Stimulated activated CD8-positive, alpha-beta memory T cell treated with anti-CD3 and anti-CD28 coated beads, Interleukin-4, amount 100 ng/mL, for 4 hours (primary cell): ENCODE measurements at places on chromosomes 2 and 18.

GRCh38 chr2:20986024-20986939 lies 57.6 kb downstream of the APOB start:
- DNase-seq: no peak

DNA sequence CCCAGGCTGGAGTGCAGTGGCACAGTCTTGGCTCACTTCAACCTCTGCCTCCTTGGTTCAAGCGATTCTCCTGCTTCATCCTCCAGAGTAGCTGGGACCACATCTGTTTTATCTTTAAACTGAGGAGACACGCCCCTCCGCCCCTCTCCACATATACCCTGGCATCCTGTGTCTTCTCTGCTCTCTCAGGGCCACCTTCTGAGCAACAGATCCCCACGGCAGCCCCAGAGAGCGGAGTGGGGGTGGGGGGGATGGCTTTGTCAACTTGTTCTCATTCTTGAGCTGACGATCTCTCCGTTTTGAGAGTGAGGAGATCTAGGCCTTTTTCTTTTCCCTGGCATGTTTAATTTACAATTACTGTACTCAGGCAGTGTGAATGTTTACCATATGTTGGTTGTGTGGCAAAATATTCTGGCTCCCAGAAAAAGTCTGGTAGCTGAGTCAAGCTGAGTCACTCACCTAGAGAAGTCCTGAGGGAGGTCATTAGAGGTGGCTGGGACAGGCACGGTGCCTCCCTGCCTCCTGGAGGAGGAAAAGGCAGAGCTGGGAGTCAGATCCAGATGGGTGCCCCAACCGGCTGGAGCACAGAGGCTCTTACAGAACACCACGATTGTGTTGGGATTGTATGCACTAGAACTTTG lies 19.5 kb upstream of the ID2 start:
- DNase-seq: no peak

GRCh38 chr2:70442301-70443077 lies 111.1 kb downstream of the TGFA start:
- no peak for DNase-seq

DNA sequence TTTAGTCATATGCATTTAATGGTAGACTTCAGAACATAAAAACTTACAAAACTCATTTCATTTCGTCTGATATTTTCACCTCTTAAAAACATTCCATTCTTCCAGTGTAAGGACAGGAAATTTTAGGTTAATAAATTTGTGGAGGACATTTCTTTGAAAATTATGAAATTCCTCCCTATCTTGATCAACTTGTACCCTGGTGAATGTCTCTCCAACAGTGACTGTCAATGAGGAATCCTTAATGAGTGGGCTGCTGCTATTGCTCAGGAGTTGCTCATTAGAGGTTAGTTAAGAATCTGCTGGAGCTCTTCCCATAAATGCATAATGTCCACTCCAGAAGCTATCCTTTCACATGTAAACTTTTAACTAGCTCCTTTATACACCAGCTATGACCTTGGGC lies 69.1 kb downstream of the LRP1B start:
- DNase-seq: no peak

- DNase-seq: no peak
Observed at GRCh38 chr2:68742626-68743415, 8.2 kb downstream of the ARHGAP25 start.

- no peak for DNase-seq
Observed at GRCh38 chr2:62393293-62393692, 112.7 kb downstream of the TMEM17 start.
